ENCODE measurements at places on chromosomes 12 and 14. TPM values are rescaled to one million over a fixed set of nuclear protein-coding genes. Genes with fewer than 3 reads are reported as not detected.

SSPN gene
- 4.0 TPM for total RNA-seq

EMC9 gene
- total RNA-seq: 39.5 TPM

DNA sequence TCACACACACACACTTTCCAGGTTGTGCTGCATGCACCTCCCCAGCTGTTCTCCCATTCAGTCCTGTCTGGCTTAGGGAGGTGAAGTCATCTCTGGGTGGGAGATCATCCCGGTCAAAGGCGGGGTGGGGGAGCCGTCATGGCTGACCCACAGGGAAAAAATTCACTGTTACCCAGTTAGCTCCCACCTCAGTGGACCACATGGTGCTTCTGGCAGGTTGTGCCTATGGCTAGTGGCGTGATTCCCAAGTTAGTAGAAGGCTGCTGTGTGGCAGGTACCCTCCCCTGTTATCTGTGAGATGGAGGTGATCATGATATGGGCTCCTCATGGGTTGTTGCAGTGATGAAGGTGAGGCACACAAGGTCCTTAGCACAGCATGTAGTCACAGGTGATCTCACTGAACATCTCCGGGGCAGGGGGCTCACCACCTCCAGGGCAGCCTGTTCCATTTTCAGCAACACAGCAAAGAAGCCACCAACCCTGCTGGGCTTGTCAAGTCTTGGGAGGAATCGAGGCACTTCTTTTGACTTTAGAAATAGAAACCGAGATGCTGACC lies 154.9 kb upstream of the CCND2 start:
- H3K36me3 ChIP-seq: no peaks in the 10 kb centered on the region
- H3K27ac ChIP-seq: no peak overlapping the region
- no peaks in the 10 kb centered on the region for H3K4me1 ChIP-seq

- peaks cover 5% of the 10 kb centered on the region for H3K4me1 ChIP-seq
- no peaks in the 10 kb centered on the region for H3K27me3 ChIP-seq
- peak overlapping the region; percentile 75 for H3K27ac ChIP-seq
- no peak for DNase-seq
These were observed 8.7 kb upstream of the ZNF385A start for GRCh38 chr12:54393207-54393609.

- no peak overlapping the region for H3K4me3 ChIP-seq
- H3K27ac ChIP-seq: no peak overlapping the region
- no peaks in the 10 kb centered on the region for H3K36me3 ChIP-seq
- no peaks in the 10 kb centered on the region for H3K4me1 ChIP-seq
- peak; percentile 16 for DNase-seq
These were observed 55.8 kb upstream of the METAP2 start for GRCh38 chr12:95418142-95418541.

DNA sequence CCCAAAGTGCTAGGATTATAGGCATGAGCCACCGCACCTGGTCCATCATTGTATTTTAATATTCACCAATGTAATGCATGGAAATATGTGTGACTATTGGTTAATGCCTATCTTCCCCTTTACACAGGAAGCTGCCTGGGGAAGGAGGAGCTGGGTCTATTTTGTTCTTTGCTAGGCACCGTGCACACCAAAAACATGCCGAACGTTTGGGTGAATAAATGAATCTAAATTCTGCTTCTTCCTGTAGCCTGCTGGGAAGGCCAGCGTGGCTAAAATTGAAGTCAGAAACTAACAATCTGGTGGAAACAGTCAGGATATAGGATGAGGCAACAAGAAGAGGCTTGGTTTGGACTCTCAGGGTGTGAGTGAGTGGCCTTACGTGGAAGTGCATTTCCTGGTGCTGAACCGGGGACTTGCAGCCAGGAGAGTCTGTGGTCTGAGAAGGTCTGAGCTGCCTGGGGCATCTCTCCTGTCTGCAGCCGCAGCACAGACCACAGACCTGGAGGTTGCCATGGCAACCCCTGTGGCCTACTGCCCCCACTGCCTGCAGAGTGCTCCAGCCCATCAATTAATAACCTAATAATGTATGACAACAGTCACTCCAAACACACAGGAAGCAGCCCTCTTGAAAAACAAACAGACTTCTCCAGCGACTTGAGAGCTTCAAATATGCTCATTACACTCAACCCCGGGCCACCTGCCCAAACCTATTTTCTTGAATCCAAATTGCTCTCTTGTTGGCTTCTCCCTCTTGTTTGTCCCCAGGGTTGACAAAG lies 5.5 kb upstream of the GPR68 start:
- peak; percentile 75 for DNase-seq
- no peak overlapping the region for H3K4me3 ChIP-seq
- H3K4me1 ChIP-seq: no peaks in the 10 kb centered on the region

DNA sequence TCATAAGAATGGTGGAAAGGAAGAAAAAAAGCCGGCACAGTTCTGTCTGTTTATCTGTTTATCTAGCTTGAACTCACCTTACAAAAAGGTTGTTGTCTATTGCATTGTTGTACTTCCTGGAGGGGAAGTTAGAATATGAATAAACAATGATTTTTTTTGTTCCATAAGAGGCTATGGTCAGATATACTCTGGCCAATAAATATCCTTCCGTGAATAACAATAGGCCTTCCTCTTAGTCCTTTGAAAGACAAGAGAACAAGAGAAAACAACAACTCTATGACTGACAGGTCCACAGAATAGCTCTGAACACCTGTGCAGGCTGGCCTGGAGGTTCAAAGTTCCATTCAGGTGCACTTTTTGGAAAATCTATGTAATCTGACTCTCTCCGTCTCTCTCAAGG lies 192.8 kb upstream of the KRR1 start:
- H3K27ac ChIP-seq: no peak overlapping the region
- no peaks in the 10 kb centered on the region for H3K4me1 ChIP-seq
- H3K36me3 ChIP-seq: no peaks in the 10 kb centered on the region
- no peaks in the 10 kb centered on the region for H3K27me3 ChIP-seq

DNA sequence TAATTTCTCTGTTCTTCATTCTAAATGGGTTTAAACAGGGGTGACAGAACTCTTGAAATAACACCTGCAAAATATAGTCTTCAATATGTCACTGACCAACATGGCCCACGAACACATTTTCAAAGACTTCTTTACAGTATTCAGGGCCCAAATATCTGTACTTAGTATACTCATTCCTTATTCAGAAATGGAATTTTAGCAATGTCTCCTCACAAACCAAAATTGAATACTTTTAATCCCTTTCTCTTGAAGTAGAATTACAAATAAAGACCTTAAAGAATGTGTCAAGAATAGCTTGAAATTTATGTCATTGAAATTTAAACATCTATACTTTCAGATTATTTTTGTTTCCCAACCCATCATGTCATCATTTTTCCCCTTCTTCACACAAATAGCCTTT lies 263.1 kb downstream of the LRIG3 start:
- no peak for DNase-seq
- H3K36me3 ChIP-seq: no peaks in the 10 kb centered on the region
- no peaks in the 10 kb centered on the region for H3K4me1 ChIP-seq
- H3K27ac ChIP-seq: no peak overlapping the region
- no peaks in the 10 kb centered on the region for H3K27me3 ChIP-seq

- H3K36me3 ChIP-seq: no peaks in the 10 kb centered on the region
- peak; percentile 62 for DNase-seq
- peaks cover 4% of the 10 kb centered on the region for H3K4me1 ChIP-seq
- no peak overlapping the region for H3K4me3 ChIP-seq
- no peak overlapping the region for H3K27ac ChIP-seq
These were observed 205.4 kb downstream of the EPS8 start for GRCh38 chr12:15583804-15584203.

DNA sequence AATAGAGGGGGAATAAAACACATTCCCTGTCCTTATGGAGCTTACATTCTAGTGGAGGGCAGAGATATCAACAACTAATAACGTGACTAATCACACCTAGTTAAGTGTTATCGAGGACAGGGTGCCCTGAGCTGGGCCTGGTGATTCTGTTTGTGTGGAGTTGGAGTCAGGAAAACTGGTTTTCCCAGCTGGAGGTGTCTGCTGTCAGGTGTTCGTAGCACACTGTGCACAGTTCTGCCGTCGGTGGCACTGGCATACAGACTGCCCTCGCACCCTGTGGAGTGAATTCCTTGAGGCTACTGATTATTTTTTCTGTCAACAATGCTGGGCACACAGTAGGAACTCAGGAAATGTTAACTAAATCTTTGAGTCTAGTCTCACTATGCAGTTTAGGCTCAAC lies 900 bp upstream of the MTERF2 start:
- peak; percentile 70 for DNase-seq
- H3K36me3 ChIP-seq: peaks cover 25% of the 10 kb centered on the region
- H3K4me3 ChIP-seq: peak overlapping the region; percentile 98
- no peaks in the 10 kb centered on the region for H3K4me1 ChIP-seq
- no peak overlapping the region for H3K27ac ChIP-seq

Data from endodermal cell (in vitro differentiated cells).